ENCODE measurements at places on chromosomes 1 and 21. TPM values are rescaled to one million over a fixed set of nuclear protein-coding genes. Genes with fewer than 3 reads are reported as not detected.

The PEX11B gene
- total RNA-seq = 38.4 TPM

The TPTE gene
- not detected for total RNA-seq

The TMEM50B gene
- total RNA-seq = 39.1 TPM

The TSPEAR gene
- not detected for total RNA-seq

The MPZ gene
- 4.1 TPM for total RNA-seq

The AUNIP gene
- total RNA-seq = 0.83 TPM

The RPAP2 gene
- 29.5 TPM for total RNA-seq

The CD164L2 gene
- total RNA-seq = not detected

The OR2AK2 gene
- total RNA-seq = 0.61 TPM

The PLA2G2A gene
- total RNA-seq = not detected

The MCOLN3 gene
- 11.1 TPM for total RNA-seq

The TEX38 gene
- total RNA-seq = not detected

The CA14 gene
- not detected for total RNA-seq

The FAAH gene
- 8.5 TPM for total RNA-seq

The RXFP4 gene
- total RNA-seq = not detected
